Psoas muscle (tissue), 8 donors: ENCODE measurements at places on chromosomes 3 and 15. TPM values are rescaled to one million over a fixed set of nuclear protein-coding genes. Genes with fewer than 3 reads are reported as not detected.

GRCh38 chr3:143551761-143552160 lies 296.5 kb downstream of the SLC9A9 start:
- no peak for DNase-seq

The ECE2 gene
- total RNA-seq = not detected

The ARHGAP31 gene
- total RNA-seq = 5.3 TPM

DNA sequence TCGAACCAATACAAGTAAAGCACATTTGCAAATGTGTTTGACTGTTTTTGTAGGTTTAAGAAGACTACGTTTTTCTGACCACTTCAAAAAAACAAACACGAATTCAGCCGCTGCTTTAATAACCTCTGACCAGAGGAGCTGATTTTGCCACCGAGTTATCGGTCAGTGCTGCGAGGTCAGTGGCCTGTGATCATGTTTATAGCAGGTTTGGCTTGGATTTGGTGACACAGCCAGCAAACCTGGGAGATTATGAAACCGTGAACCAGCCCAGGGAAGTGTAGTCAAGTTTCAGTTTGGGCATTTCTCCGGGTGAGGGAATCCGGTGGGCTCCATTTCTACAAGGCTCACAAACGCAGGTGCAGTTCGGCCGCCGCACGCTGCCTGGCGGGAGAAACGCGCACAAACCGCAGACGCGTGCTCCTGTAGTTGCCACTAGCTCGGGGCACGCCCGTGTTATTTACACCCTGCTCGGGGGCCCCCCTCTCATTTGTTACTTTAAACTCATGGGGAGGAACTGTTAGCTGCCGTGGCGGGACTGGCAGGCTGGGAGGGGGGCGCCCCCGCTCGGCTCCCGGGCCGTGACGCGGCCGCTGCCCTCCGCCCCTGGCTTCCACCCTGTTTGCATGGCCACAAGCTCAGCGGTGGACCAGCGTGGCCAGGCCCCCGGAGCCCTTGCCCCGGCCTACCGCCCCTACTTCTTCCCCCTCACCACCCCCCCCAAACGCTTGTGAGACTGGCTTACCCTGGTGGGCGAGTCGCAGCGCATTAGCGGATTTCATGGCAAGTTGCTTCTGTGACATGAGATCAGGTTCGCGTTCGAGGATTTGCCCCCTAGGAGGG lies 13.6 kb upstream of the ONECUT1 start:
- no peak for DNase-seq

The ZPLD1 gene
- total RNA-seq = 0.50 TPM

The CCR1 gene
- 1.0 TPM for total RNA-seq

- no peak for DNase-seq
Measured at GRCh38 chr3:138125548-138126221, 6.5 kb downstream of the A4GNT start.

GRCh38 chr3:107683447-107683846 lies 160.7 kb downstream of the BBX start:
- no peak for DNase-seq

- DNase-seq = no peak
Measured at GRCh38 chr3:158158969-158159368, 49.1 kb downstream of the RSRC1 start.

DNA sequence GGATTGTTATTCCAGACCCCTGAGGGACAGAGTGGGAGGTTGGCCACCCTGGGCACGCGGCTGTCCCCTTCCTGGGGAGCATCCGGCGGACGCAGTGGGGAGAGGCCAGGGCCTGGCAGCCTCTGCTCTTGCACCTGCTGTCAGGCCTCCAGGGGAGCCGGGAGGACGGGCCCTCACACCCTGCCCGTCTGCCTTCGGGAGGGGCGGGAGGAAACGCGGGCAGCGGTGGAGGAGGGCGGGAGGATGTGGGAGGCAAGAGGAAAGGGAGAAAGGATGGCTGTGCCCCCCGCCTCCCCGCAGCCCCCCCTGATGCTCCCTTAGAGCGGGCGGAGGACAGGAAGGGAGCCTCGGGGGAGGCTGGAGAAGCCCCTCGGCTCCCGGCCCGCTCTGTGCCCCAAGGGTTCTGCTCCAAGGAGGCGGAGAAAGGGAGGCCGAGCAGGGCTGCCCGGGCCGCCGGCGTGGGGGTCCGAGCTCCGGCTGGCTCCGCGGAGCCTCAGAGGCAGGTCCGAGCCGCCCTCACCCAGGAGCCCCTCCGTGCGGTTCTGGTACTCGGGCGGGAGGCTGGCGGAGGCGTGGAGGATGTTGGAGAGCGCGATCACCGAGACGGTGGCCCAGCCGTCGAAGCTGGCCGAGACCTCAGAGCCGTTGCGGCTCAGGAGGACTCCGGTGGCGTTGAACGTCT lies 40.9 kb downstream of the MUC20 start:
- DNase-seq = no peak

The FGF12 gene
- total RNA-seq = 0.71 TPM

- DNase-seq = no peak
Measured at GRCh38 chr3:152976239-152976638, 141.3 kb downstream of the P2RY1 start.

The ACP3 gene
- 0.11 TPM for total RNA-seq

DNA sequence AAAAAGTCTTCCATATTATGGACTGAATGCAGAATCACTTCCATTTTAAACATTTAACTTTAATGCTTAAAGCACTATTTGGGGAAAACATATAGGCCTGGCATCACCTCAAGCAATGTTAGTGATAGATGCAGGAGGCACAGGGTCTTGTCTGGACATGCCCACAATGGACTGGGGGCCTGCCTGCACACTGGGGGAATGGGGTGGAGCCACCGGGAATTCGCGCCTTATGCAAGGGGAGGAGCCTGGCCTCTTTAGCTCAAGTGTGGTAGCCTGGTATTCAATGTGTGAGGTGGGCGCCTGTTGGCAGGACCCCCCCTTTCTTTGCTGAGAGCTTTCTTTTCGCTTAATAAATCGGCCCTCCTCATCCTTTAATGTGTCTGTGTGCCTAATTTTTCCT lies 29.9 kb downstream of the ACKR4 start:
- DNase-seq = no peak

The SAXO2 gene
- total RNA-seq = 1.6 TPM

The SERINC4 gene
- 0.18 TPM for total RNA-seq

The CCR8 gene
- total RNA-seq = not detected

GRCh38 chr3:139772539-139773500 lies 95.0 kb upstream of the NMNAT3 start:
- no peak for DNase-seq

The ZNF860 gene
- not detected for total RNA-seq

DNA sequence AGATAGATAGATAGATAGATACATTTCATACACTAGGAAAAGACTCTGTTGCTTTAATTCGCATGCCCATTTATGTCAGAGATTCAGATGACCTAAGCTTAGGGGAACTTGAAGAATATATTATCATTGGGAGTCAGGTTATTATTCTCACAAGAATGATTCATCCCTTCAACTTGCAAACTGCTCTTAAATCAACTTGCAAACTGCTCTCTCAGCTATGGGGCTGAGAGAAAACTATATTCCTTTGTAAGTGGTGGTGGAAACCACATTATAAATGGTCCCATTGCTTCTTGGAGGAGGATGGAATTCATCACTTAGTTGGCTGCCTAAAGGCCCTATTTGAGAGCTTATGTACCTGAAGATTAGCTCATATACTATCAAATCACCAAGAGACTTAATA lies 160.9 kb upstream of the STAC start:
- DNase-seq = no peak

DNA sequence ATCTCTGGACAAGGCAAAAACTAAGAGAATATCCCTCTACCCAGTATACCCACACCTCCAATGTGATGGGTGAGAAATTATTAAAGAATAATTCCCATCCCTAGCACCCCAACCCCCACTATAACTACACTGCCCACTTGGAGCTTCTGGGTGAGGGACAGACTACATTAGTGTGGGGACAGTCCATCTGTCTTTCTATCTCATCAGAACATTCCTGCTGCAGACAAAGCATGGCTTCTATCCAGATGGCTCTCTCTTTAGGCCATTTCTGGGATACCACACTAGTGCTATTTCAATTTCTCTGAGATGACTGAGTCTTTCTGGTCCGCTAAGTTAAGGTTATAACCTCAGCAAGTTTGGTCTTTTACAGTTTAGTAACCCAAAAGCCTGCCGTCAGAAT lies 6.6 kb downstream of the CSNK1G1 start:
- DNase-seq = no peak

- no peak for DNase-seq
Measured at GRCh38 chr3:82672966-82673365, 911.5 kb upstream of the GBE1 start.

The DCLK3 gene
- 0.54 TPM for total RNA-seq

GRCh38 chr15:44705986-44706385 lies 5.1 kb downstream of the PATL2 start:
- DNase-seq = no peak

DNA sequence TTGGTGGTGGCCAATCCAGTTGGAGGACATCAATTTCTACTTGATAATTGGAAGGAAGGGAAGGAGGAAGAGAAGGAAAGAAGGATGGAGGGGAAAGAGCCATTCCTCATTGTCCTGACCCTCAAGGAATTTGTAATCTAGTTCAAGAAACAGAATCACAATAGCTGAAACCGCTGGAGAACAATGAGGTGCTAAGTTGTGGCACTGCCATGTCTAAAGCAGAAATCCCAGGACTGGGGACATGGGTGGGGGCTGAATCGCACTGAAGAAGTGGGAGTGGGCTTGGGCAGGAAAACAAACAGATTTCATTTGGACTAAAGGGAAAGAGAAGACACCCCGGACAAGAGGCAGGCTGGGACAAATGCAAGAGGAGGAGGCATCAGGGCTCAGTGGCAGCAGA lies 183.6 kb downstream of the UACA start:
- no peak for DNase-seq

The CPLX3 gene
- not detected for total RNA-seq

The RAB6B gene
- 3.0 TPM for total RNA-seq

- DNase-seq = no peak
Measured at GRCh38 chr15:82862886-82863285, 53.5 kb downstream of the WHAMM start.

The THRB gene
- 38.6 TPM for total RNA-seq

DNA sequence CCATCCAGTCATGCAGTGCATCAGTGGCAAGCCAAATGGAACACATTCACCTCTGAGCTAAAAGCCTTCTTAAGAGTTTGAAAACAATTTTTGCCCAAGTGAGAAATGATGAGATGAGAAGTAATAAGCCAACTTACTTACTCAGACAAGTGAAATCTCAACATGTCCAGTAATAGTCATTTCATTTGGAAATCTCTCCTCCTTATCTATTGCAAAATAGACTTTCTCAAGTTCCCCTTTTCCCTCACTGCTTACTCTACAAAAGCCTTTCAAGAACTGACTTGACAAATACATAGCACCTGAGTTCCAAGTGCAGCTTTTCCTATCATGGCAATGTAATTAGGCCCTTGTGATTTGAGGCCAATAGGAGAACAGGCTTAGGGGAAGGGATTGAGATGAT lies 282.3 kb downstream of the SLC9A9 start:
- no peak for DNase-seq

DNA sequence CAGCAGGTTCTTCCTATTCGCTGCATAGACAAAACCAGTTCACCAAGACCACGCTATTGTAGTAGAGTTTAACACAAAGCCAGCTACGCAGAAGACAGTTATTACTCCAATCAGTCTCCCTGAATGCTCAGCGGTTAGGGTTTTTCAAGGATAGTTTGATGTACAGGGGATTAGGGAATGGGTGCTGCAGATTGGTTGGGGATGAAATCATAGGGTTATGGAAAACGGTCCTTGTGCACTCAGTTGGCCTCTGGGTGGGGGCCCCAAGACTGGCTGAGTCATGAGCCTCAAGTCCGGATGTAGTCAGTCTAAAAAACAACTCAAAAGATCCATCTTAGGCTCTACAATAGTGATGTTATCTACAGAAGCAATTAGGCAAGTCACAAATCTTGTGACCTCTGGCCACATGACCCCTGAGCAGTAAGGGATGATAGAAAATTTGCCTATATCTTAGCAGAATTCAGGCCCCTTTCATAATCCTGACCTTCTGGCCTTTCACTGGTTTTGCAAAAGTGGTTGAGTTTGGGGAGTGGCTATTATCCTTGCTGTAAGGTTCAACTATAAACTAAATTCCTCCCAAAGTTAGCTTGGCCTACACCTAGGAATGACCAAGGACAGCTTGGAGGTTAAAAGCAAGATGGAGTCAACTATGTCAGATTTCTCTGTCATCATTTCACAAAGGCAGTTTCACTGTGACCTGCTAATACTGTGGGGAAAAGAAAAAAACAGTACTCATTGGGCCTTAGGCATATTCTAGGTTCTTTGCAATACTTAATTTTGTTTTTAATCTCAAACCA lies 57.7 kb downstream of the LIPC start:
- DNase-seq = no peak

DNA sequence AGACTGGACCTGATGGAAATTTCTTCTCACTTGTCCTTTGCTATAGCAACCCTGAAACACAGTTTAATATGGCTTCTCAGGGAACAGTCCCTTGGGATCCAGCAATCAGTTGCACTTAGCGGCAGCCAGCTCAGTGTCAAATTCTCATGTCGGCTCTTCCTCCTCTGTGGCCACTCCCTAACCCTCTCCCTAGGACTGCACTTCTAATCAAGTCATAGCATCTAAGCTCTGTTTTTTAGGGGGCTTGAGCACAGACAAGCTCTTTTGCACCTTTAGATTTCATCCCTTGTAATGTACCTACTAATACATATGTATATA lies 250.5 kb upstream of the TLE3 start:
- no peak for DNase-seq

DNA sequence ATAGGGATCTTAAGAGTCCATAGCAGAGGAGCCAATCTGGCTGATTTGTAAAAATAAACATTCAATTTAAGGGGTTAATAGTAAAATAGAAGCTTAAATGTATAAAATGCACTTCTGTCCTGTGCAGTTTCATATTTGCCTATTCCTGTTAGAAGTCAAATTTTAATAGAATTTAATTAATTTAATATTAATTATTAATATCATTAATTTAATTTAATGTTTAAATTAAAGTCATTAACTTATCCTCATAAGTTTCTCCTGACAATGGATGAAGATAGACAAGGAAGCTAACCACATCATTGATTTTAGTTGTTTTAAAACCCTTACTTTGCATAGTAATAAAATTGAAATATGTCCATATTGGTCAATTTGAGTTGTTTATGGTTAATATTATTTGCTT lies 1096.2 kb upstream of the EPHA6 start:
- no peak for DNase-seq
